Glomerular endothelial cell (primary cell): ENCODE measurements at places on chromosomes 1 and 21. TPM values are rescaled to one million over a fixed set of nuclear protein-coding genes. Genes with fewer than 3 reads are reported as not detected.

DNA sequence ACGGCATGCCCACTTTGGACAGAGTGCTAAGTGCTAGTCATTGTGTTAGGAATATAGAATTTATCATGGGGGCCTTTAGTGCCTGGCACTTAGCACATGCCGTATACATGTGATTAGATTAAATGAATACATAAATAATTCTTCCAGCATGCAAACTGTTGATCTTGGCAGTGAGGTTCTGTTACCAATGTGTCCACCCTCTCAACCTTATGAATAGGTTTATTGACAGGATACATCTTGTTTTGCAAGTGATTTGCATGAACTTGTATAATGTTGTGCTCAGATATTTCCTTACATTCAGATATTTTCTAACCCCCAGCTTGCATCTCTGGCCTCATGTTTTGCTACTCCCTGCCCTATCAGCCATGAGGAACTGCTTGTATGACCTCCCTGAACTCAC lies 60.3 kb upstream of the ZNF648 start:
- no peak for DNase-seq

- DNase-seq: no peak
Observed at GRCh38 chr21:46094401-46095082, 3.4 kb upstream of the COL6A2 start.

GRCh38 chr1:95013950-95014574 lies 58.7 kb downstream of the ALG14 start:
- no peak for DNase-seq

DNA sequence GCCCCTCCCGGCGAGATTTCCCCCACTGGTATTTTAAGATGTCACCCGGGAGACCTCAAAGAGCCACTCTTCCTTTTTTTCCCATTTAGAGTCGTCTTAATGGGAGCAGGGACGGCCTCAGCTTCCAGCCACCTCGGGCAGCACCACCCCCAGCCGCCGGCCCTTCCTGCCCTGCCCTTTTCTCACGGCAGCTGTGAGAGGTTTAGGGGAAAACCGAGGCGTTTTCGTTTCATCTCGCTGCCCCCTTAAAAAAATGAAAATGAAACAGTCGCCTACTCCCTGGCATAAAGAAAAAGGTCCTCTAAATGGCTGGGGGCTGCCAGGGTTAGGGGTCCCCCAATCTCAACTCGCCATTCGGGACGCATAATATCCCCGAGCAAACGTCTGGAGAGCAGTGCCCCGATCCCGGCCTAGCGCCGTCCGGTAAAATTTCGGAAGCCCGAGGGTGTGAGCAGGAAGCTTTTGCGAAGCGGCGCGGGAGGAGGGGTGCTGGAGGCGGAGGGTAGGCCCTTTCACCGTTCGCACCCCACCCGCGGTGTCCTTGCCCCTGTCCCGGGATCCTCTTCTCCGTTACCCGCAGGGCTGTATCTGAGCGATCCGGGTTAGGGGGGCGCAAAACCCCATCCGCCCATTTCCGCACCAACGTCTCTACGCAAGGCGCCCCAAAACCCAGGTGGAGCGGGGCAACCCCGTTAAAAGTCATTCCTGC lies 1.2 kb downstream of the RUNX3 start:
- DNase-seq: no peak

GRCh38 chr1:232550007-232550406 lies 79.9 kb downstream of the SIPA1L2 start:
- DNase-seq: no peak

GRCh38 chr1:203649551-203649998 lies 22.9 kb downstream of the ATP2B4 start:
- no peak for DNase-seq

DNA sequence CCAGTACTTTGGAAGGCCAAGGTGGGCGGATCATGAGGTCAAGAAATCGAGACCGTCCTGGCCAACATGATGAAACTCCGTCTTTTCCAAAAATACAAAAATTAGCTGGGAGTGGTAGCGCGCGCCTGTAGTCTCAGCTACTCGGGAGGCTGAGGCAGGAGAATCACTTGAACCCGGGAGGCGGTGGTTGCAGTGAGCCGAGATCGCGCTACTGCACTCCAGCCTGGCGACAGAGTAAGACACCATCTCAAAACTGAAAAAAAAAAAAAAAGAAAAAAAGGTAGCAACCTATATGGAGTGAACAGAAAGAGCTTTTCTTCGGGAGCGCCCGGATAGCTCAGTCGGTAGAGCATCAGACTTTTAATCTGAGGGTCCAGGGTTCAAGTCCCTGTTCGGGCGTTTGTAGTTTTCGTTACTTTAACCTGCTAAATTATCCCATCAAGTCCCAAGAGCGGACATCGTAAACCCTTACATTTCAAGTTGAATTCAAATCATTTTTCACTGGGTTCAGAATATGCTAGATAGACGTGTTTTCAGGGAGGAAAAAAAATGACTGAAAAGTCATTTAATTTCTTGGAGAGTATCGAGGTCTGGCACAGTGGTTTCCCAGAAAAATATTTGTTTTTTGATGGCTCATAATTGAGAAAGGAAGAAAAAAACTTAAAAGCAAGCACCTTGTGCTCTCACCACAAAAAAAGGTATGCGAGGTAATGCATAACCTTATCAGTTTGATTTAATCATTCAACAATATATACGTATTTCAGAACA lies 9.8 kb upstream of the MDM4 start:
- no peak for DNase-seq

DNA sequence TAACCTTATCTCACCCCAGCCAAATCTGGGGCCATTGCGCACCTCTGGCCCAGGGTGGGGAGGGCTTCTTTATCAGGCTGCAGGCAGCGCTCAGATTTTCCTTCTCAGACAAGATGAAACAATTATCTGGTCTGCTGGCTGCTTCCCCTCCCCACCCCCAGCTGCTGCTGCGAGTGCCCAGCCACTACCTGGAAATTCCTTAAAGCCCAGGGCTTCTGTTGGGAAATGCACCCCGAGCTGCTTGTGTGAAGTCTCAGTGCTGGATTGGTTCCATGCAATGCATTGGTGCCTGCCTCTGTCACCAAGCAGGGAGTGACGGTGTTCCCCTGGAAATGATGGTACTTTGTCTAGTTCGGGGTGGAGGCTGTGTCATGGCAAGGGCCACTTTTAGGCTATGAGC lies 18.5 kb upstream of the ACTL8 start:
- no peak for DNase-seq

DNA sequence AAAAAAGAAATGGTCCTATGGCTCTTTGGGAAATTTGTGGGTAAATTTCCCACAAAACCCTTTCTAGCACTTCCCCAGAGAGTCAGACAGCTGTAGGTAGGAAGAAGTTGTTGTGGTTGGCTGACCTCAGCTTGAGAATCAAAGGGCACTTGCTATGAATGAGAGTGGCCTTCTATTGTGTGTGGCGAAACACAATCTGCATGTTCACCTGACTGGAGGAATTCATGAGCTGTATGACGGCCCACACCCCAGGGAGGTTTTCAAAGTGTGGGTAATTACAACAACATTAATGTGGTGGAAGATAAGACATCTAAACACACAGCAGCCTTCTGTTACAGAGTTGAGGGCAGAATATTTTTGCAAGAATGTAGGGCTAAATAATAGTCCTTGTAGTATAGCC lies 38.8 kb downstream of the NGF start:
- no peak for DNase-seq

DNA sequence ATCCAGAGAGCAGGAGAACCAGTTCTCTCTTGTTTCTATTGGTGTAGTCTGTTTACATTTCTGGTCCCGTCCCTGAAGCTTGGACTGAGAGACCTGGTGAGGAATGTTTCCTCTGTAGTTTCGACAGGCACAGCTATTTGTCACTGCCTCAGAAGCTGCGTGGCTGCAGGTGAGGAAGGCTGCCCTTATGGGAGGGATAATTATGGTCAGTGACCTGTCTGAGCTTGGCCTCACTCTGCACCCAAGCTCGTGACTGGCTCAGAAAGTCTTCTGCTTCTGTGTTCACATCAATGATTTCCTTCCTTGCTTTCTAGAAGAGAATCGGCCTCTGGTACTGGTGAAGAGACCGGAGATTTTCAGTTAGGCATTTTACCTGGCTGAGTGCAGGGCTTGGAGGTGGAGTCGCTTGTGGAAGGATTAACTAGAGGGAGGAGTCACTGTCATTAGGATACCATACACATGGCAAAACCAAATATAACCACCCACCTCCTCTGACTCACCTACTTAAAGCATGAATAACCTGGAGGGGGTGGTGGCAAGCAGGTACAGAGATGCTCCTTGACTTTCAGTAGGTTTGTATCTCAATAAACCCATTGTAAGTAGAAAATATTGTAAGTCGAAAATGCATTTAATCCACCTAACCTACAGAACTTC lies 19.9 kb upstream of the WDR26 start:
- DNase-seq: no peak

- DNase-seq: no peak
Observed at GRCh38 chr1:245001252-245001651, 136.9 kb upstream of the HNRNPU start.

Gene EVA1C
- total RNA-seq: 36.1 and 41.2 TPM in 2 replicates

Gene SGIP1
- total RNA-seq: 9.6 and 39.5 TPM in 2 replicates

Gene GREM2
- not detected in 2 replicates for total RNA-seq

Gene DCST1
- not detected in 2 replicates for total RNA-seq

Gene PRKAA2
- total RNA-seq: 1.3 and 1.8 TPM in 2 replicates

Gene MAD2L2
- 30.0 and 35.1 TPM in 2 replicates for total RNA-seq
